Smooth muscle cell of bladder (primary cell): ENCODE measurements at places on chromosomes 16 and 17. TPM values are rescaled to one million over a fixed set of nuclear protein-coding genes. Genes with fewer than 3 reads are reported as not detected.

Gene MYH1
- 0.09 TPM in 1 of 2 replicates, not detected in the other for total RNA-seq

Gene CBX2
- total RNA-seq, result 0.28 and 0.57 TPM in 2 replicates

Gene CHST5
- not detected in 2 replicates for total RNA-seq

Gene RNF222
- not detected in 2 replicates for total RNA-seq

Gene G6PC1
- total RNA-seq, result not detected in 2 replicates

Gene IRX6
- total RNA-seq, result not detected in 2 replicates

Gene UTS2R
- total RNA-seq, result not detected in 2 replicates

Gene CLEC19A
- not detected in 2 replicates for total RNA-seq

Gene HBM
- not detected in 2 replicates for total RNA-seq

Gene SRRM2
- total RNA-seq, result 29.7 and 50.2 TPM in 2 replicates

Gene HEATR9
- not detected in 2 replicates for total RNA-seq

Gene KRTAP4-9
- not detected in 2 replicates for total RNA-seq

Gene BRCA1
- 5.1 and 7.3 TPM in 2 replicates for total RNA-seq

Gene CCL1
- total RNA-seq, result not detected in 2 replicates

Gene KRT20
- not detected in 2 replicates for total RNA-seq

Gene KRTAP3-1
- total RNA-seq, result not detected in 2 replicates

Gene IFI35
- total RNA-seq, result 30.1 and 32.9 TPM in 2 replicates

Gene HLF
- total RNA-seq, result under 0.01 TPM in 1 of 2 replicates, not detected in the other

Gene NOB1
- total RNA-seq, result 20.2 and 21.8 TPM in 2 replicates

Gene C17orf78
- total RNA-seq, result not detected in 2 replicates

Gene SEZ6
- total RNA-seq, result not detected in 2 replicates

Gene SLC2A4
- total RNA-seq, result 0.28 TPM in 2 replicates

Gene DHRS7C
- not detected in 2 replicates for total RNA-seq

Gene CCL23
- total RNA-seq, result not detected in 2 replicates

Gene SLFN14
- total RNA-seq, result not detected in 2 replicates

Gene TEKT5
- total RNA-seq, result 0.09 and 0.14 TPM in 2 replicates

Gene C17orf50
- not detected in 2 replicates for total RNA-seq

Gene CRISPLD2
- total RNA-seq, result 80.4 and 82.6 TPM in 2 replicates

Gene EPN3
- total RNA-seq, result not detected in 2 replicates

Gene ENPP7
- not detected in 2 replicates for total RNA-seq

Gene KIF2B
- not detected in 2 replicates for total RNA-seq

Gene NAGLU
- total RNA-seq, result 26.3 and 27.0 TPM in 2 replicates

Gene HCFC1R1
- total RNA-seq, result 19.9 and 26.3 TPM in 2 replicates

Gene AKAP10
- 21.0 and 21.7 TPM in 2 replicates for total RNA-seq

Gene HIGD1B
- not detected in 2 replicates for total RNA-seq

Gene HOXB8
- total RNA-seq, result not detected in 2 replicates

Gene PRR15L
- total RNA-seq, result not detected in 2 replicates

Gene OTOP3
- total RNA-seq, result not detected in 2 replicates

Gene UTP18
- total RNA-seq, result 34.3 and 36.9 TPM in 2 replicates
